Eye (tissue), 1 donor: ENCODE measurements at places on chromosomes 1 and 21.
A peak's percentile ranks its signal among the peaks of the same experiment; 100 is the strongest.

DNA sequence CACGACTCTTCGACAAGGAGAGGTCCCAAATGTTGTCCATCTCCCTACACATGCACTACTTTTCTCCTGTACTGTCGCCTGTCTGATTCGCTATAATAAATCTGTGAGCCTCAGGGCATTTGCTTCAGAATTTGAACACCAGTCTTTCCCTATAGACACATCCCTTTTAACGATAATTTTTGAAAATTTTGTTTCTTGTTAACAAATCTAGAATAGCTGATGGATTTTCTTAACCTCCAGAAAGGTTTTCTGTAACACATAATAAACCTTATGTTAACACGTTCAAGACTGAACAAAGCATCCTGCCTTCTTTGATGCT lies 704 bp downstream of the CAPZA1 start:
- no peak for DNase-seq

DNA sequence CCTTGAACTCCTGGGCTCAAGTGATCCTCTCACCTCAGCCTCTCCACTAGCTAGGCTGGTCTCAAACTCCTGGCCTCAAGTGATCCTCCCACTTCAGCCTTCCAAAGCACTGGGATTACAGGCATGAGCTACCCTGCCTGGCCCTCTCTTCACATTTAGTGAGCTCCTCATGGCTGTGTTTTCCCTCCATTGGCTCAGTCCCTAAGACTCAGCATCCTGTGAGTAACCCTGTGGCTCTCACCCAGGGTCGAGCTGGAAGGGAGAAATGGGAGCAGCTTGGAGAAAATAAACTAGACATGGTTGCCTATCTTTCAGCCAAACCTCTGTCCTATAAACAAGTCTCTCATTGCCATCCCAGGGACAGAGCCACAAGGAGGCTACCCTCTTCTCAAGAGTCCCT lies 17.5 kb downstream of the NCF2 start:
- DNase-seq: no peak

DNA sequence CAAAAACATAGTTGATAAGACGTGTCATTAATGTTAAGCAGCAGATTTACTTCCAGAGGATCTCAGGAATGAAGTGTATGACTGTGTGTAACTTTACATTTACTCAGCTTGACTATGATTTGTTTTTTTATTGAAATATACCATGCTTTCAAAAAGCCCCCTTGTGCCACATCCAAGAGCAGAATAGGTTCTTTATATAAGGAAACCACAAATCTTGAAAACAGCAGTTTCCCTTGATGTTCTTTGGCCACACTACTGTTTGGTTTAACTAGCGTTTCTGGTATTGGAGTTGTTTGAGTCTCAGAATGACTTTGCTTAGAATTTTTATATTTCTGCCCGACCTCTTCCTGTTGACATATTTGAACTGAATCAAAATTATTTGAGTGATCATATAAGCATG lies 25.0 kb downstream of the LRRC8C start:
- DNase-seq: no peak

- peak; percentile 14 for DNase-seq
Measured at GRCh38 chr1:46137916-46138315, 5.5 kb upstream of the PIK3R3 start.

- DNase-seq: peak; percentile 13
Measured at GRCh38 chr1:193785850-193786420, 599.5 kb upstream of the B3GALT2 start.

DNA sequence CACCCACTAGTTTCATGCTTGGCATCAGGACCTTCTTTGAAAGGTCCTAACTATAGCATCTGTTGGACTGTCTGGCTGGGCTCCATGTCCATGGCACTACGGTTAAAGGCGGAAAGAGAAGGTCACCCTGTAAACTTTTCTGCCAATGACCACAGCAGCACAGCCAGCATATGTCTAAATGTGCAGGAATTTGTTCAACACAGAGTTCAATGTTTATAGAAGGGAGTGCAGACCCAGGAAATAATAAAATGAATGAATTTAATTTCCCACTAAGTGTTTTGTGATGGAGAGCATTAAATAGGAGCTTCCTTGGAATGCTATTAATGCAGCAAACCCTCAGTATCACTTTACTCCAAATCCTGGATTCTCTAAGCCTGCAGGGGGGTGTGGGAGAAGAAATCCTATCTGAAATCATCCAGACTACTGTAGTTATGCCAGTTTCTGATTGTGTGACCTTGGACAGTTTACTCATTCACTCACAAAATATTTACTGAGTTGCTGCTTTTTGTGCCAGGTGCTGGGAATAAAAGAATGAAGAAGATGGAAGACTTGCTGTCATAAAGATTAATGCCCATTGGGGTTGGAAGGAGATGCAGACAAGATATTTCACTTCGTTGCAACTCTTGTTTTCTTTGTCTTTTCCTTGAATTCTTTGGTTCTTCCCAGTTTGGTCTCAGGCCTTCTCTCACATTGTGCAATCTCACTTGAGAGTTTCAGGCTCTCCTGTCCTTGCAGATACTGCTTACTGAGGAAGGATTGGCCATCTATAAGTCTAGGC lies 195.0 kb downstream of the ROR1 start:
- DNase-seq: no peak
